Common myeloid progenitor, CD34-positive (primary cell): ENCODE measurements at places on chromosomes 16 and 17.
A peak's percentile ranks its signal among the peaks of the same experiment; 100 is the strongest.

DNA sequence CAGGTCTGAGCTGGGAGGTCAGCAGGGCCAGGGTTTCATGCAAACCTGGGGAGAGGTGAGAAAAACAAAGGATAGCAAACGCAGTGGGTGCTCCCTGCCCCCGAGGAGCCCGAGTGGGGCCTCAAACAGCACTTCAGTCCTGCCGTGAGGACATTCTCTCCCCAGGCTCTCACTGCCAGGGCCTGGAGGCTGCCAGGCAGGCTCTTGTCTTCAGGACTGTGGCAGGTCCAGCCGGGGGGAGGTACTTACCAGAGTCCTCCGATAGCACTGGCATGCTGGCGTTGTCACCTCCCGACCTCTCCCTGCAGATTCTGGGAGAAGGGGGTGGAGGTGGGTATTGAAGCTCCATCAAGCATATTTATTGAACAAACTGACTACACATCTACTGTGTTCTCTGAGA is 1.3 kb downstream of the MPP3 start:
- DNase-seq, result no peak

- no peak for DNase-seq
Observed at GRCh38 chr16:9123401-9123800, 32.0 kb downstream of the HAPSTR1 start.

GRCh38 chr16:56525236-56525635 is 5.4 kb upstream of the BBS2 start:
- no peak for DNase-seq

DNA sequence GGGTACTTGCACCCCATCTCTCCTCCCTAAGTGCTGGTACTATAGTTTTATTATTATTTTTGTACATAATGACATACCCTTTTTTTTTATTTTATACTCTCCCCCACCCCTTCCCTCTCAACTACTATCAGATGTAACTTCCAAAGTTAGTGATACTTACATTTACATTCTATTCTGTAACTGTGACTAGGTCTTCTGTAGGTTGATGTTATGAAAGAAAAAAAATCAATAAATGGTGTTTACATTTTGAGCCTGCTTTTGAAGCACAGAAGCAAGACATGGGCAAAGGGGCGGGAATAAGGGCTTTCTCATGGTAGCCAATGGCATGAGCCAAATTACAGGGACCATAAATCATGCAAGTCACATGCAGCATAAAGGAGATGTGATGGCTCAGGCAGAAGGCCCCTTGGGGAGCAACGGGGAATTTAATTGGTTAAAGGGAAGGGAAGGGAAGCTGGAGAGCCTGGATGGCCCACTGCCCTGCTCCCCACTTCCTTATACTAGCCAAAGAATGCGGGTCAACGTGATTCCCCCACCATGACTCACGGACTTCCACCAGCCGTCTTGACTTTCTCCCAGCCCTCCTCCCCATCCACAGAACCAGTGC is 2.4 kb upstream of the ACSF2 start:
- peak; percentile 69 for DNase-seq

GRCh38 chr16:85717393-85718152 is 28.8 kb upstream of the GINS2 start:
- DNase-seq, result peak; percentile 79
